ENCODE measurements at places on chromosomes 5 and 9.

- no peak for DNase-seq
Observed at GRCh38 chr5:35409361-35409760, 179.1 kb upstream of the PRLR start.

GRCh38 chr5:132102101-132102701 lies 28.6 kb downstream of the CSF2 start:
- no peak for DNase-seq

DNA sequence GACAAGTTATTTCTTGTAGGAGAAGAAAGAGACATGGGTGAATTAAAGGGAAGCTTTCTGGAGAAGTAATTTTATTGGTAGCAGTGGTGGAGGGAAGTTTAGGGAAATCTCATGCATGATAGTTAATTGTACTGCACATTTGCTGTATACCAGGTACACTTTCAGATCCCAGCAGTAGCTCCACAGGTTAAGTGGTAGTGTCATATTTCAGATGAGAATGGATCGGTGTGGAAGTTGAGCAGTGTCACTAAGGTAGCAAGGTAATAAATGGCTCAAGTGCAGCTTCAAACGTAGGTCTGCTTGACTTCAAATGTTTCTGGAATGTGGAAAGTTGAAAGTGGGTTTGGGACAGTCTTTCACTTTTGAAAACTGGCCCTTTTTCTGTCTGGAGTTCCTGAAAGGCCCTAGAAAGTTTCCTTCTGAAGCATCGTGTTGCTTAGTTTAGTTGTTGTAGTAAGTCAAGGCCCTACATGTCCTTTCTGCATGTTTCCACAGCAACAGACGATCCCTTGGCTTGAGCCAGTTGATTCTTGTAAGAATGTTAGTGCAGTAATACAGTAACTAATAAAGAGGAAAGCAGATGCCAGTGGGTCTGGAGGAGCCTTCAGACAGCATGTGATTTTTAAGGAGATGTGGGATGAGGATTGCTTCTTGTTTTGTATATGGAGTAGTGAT lies 3.7 kb downstream of the CLTA start:
- DNase-seq = no peak

DNA sequence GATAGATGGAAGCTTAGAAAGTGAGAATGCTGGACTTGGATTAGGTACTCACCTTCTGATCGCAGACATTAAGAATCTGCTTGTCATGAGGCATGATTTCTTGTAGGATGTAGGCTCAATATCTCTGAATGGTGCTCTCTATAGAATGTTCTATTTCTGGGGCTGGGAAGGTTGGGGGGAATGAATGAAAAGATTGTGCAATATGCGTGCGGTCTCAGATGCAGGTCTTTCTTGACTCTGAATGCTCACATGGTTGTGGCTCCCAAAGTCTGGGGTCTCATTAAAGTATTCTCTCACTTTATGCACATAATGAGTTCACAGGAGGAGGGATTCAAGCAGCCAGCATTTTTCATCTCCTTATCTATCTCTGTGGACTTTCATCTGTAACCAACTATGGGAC lies 482.0 kb upstream of the CD180 start:
- no peak for DNase-seq

GRCh38 chr5:103127292-103127817 lies 7.3 kb downstream of the PPIP5K2 start:
- DNase-seq = no peak

GRCh38 chr5:68258531-68258930 lies 43.0 kb downstream of the PIK3R1 start:
- no peak for DNase-seq

- no peak for DNase-seq
Observed at GRCh38 chr9:4855841-4856240, 63.1 kb downstream of the RCL1 start.

DNA sequence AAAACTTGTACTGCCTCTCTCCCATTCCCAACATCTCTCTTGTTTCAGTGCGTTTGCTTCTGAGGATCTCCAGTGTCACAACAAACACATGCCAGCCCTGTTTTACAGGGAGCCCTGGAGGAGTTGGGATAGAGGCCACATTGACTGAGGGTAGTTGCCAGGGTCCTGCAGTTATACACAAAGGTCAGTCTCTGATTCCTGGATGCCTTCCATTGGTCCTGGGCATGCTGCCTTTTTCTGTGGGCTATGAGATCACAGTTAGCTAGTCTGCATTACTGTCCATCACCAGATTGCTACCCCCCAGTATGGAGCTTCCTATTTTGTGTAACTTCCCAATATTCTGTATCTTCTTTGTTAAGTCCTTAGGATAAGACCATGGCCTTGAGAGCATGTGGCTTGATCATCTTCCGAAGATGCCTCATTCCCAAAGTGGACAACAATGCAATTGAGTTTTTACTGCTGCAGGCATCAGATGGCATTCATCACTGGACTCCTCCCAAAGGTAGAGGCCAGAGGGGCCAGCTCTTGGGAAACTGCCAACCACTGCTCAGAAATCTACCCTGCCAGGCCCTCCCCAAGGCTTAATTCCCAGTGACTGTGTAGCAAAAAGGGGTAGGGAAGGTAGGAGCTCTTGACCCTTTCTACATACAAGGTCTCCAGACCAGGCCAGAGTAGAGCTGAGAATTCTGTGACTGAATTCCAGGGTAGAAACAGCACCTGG lies 9.5 kb downstream of the NUDT2 start:
- DNase-seq = no peak

GRCh38 chr5:23996525-23996924 lies 489.1 kb downstream of the PRDM9 start:
- DNase-seq = no peak

- DNase-seq = no peak
Observed at GRCh38 chr5:40478766-40479165, 200.9 kb upstream of the PTGER4 start.

- no peak for DNase-seq
Observed at GRCh38 chr5:90495146-90495545, 20.5 kb downstream of the POLR3G start.

DNA sequence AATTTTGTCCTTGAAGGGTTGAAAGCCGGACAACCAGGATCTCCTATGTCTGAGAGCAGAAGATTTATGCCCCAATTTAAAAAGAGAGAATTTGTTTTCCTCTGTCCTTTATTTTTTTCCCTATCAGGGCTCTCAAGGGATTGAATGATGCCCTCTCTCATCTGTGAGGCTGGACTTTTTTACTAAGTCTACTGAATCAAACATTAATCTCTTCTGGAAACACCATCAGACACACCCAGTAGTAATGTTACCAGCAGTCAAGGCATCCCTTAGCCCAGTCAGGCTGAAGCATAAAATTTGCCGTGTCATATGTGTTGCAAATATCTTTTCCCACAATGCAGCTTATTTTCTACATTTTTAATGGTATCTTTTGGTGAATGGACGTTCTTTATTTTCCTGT lies 1497.9 kb downstream of the MAT2B start:
- DNase-seq = no peak

DNA sequence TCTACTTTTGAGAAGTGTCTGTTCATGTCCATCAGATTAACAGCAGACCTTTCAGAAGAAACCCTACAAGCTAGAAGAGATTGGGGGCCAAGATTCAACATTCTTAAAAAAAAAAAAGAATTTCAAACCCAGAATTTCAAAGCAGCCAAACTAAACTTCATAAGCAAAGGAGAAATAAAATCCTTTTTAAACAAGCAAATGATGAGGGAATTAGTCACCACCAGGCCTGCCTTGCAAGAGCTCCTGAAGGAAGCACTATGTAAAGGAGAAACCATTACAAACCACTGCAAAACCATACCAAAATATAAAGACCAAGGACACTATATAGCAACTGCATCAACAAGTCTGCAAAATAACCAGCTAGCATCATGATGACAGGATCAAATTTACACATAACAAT lies 124.6 kb upstream of the PDE4D start:
- no peak for DNase-seq

DNA sequence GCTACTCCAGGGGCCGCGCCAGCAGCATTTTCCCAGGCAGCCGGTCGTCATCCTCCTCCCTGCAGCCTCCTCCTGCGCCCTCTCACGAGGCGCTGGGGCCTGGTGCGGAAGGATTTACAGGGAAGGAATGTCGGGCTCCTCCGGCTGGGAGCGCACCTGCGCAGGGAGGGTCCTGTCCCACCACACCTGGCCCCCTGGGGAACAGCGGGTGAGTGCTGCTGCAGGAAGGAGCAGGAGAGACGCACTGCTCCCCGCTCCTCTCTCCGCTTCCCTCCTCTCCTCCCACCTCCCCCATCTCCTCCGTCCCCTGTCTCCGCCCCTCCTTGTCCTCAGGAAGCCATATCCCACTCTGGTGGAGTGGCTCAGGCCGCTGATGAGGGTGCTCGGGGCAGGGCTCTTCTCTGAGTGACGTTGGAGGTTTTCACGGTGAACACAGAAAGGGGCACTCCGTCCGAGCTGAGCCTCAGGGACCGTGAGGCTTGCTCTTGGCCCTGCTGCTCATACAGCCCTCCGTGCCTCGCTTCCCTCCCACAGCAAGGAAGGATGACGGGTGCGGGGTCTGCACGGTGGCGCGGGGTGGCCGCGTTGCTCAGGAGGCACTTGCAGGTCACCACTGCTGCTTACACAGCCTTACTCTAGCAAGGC lies 31.3 kb downstream of the IRX4 start:
- DNase-seq = no peak

- peak; percentile 92 for DNase-seq
Observed at GRCh38 chr9:121650217-121651007, 1.0 kb upstream of the DAB2IP start.

DNA sequence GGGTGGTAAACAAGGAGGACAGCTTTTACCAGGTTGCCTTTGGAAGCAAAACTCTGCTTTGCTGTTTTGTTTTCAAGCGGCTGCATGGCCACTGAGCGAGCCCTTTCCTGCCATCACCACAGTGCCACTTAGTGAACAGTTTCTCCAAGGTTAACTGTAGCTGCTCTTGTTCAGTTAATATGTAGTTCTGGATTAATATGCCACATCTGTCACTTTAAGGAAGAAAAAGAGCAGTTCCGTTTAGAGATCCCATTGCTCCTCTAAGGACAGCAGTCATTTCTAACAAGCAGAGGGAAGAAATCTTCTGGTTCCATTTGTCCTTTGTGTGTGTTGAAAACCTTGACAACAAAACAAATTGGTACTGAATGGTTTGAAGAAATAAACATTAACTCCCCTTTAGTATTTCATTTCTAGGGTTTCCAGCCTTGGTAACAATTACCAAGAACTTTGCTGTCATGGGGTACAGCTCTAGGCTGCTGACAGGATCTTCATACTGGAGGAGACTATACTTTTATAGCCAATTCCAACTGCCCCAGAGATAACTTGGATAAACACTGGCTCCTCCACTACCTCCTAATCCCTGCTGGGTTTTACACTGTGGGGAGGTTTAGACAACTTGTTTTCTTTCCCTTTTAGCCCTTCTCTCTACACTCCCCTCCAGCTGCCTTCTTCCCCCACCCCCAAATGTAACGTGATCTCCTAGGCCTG lies 10.3 kb upstream of the ABL1 start:
- DNase-seq = no peak

- no peak for DNase-seq
Observed at GRCh38 chr9:97740848-97741821, 44.0 kb upstream of the XPA start.

DNA sequence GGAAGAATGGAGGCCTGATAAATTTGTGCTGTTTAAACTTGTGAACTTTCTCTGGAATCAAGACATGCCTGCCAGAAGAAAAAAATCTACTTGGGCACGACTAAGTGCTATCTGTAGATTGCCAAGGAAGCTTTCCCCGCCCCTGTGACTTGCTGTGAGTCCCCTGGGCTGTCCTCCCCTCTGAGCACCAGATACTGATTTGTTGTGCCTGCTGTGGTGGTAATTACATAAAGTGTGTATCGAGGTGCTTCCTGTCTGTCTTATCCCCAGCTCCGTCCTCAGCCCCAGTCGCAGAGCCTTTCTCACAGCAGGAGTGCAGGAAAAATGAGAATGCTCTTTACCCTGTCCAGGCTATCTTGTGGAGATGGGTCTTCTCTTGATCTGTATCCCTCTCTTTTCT lies 53.9 kb downstream of the TRIO start:
- DNase-seq = no peak

- DNase-seq = no peak
Observed at GRCh38 chr5:136040746-136041415, 12.1 kb downstream of the TGFBI start.

DNA sequence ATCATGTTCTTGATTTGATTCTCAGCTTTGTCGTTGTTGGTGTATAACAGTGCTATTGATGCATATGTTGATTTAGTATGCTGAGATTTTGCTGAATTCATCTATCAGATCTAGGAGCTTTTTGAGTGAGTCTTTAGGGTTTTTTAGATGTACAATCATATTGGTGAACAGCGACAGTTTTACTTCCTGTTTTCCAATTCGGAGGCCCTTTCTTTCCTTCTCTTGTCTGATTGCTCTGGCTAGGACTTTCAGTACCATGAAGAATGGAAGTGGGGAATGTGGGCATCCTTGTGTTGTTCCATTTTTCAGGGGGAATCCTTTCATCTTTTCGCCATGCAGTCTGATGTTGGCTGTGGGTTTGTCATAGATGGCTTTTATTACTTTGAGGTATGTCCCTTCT lies 100.4 kb downstream of the SGCD start:
- DNase-seq = no peak

DNA sequence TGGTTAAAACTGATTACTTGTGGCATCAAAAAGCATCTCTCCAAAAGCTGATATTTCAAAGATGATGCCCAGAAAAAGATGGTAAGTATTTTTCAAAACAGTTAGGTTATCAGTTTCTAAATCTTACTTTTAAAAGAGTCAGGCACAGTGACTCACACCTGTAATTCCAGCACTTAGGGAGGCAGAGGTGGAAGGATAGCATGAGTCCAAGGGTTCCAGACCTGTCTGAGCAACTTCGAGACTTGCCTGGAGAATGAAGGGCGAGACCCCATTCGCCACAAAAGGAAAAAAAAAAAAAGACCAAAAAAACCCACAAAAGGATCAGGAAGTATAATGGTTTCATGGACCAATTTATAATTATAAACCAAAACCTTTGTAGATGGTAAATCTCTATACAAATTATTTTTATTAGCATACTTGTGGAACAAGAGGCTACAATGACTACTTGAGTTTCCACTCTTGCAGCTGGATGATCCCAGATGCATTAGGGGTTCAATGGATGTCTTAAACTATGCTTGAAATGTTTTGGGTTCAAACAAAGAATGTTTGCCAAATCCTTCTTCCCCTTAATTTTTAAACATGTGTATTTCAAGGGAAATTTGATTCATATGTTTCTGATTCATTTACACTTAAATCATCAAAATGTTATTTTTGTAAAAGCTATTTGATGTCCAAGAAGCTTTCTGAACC lies 96.1 kb downstream of the ADAMTSL1 start:
- no peak for DNase-seq

GRCh38 chr5:140168371-140168770 lies 6.6 kb upstream of the CYSTM1 start:
- no peak for DNase-seq

All from NCI-H1105 (cell line).